ENCODE measurements at places on chromosomes 4 and X.

DNA sequence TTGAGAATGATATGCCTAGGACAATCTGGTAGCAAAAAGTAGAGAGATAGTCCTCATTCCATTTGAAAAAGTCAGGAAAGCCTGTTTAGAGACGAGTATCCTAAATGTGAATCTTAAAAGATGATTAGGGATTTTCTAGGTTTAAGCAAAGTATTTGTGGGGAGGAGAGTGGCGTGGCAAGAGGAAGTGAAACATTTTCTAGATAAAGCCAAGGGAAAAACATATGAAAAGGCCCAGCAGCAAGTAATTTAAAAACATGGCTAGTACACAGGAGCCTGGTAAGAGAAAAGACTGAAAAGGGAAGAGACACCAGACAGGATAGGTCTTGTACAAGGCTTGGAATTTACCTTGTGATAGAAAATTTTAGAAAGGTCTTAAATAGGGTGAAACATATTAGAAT lies 45.9 kb downstream of the CORIN start:
- DNase-seq: no peak

DNA sequence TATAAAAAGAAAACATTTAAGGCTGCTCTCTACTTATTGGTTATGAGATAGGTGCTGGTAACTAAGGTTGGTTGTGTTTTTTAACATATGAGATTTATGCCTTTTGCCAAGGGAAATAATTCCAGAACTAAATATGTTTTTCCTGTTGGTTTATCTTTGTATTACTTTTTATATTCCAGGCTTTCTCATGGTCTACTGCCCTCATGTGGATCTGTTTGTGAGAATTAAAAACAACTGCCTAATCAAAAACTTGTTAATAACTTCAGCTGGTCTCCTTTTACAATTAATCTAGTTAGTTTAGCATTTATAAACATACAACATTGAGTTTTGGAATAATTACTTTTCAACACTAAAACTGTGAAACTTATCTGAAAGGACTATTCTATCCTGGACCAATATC lies 1208.3 kb downstream of the ADGRL3 start:
- DNase-seq: no peak

- no peak for DNase-seq
Measured at GRCh38 chrX:120367402-120368109, 5.7 kb downstream of the ATP1B4 start.

DNA sequence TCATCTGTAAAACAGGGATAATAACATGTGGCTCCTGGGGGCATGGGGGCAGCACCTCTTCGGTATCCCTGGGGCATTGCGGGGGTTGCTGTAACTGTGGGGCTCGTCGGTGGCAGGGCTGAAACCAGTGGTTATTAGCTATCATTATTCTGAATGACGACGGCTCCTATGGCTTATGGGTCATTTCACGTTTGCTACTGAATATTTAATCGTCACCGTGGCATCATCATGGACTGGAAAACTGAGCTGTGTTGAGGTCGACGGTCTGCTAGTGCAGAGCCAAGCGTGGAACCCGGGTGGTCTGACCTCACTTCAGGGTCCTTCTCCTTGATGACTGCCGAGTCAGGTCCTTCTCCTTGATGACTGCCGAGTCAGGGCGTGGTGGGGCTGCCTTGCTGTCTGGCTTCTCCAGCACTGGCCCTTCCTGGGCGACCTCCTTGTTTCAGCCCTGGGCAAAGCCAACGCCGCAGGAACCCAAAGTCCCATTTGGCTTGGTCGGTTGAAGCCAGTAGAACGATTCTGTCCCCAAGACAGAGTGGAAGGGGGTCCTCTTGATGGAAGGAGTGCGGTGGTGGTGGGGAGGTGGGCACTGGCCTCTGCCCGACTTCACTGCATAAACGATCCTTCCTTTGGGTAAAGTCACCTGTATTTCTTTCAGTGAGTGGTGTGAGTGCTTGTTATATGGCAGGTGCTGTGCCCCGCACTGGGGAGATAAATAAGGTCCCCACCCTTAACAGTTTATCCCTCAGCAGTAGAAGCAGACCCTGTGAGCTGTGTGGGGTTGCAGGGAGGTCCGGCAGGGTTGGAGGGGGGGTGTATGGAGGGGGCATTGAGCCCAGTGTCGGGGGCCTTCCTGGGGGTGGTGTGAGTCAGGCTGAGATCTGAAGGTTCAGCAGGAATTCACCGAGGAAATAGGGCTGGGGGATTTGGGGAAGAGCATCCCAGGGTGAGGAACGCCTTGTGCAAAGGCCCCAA lies 40.8 kb downstream of the PSAPL1 start:
- no peak for DNase-seq

GRCh38 chr4:39998659-39999345 lies 21.1 kb upstream of the PDS5A start:
- DNase-seq: no peak

Data from activated CD4-positive, alpha-beta T cell treated with anti-CD3 and anti-CD28 coated beads, Interleukin-2, amount 50 U/mL, for 1 hour (primary cell).